Melanocyte of skin (primary cell): ENCODE measurements at places on chromosomes 1 and 21. TPM values are rescaled to one million over a fixed set of nuclear protein-coding genes. Genes with fewer than 3 reads are reported as not detected.

Gene RXFP4
- not detected in 2 replicates for total RNA-seq

Gene CELA2B
- not detected in 2 replicates for total RNA-seq

Gene PTGER3
- under 0.01 TPM in 1 of 2 replicates, not detected in the other for total RNA-seq

Gene GPR3
- total RNA-seq = 1.4 and 2.0 TPM in 2 replicates

Gene BSND
- total RNA-seq = not detected in 2 replicates
